ENCODE measurements at places on chromosomes 3 and 15. TPM values are rescaled to one million over a fixed set of nuclear protein-coding genes. Genes with fewer than 3 reads are reported as not detected.

The GPR15 gene
- not detected for total RNA-seq

The OR5K2 gene
- not detected for total RNA-seq

- DNase-seq: no peak
Observed at GRCh38 chr15:95295896-95296625, 1034.4 kb upstream of the NR2F2 start.

The SH2D7 gene
- total RNA-seq: not detected

DNA sequence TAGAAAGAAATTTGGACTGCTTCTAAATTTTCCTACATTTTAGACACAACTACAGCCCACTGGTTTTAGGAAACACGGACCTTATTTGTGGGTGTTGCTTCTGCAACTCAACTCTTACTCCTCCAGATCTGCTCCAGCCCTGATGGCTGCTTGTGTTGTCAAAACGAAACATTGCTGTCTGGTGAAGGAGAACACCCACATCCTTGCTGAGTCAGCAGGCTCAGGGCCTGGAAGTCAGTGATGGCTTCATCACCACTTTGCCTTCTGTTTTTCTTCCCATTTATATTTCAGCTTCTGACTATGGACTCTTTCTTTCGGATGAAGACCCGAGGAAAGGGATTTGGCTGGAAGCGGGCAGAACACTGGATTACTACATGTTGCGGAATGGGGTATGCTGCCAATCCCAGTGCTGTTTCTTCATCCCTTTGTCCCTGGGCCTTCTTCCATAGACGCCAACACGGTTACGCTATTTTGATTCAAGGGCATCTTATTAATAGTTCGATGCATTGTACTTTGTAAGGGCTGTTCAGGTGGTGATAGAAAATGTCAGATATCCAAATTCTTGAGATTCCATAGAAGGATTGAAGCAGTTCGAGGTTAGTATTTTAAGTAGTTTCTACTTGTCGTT lies 392.6 kb upstream of the TPM1 start:
- peak; percentile 58 for DNase-seq

- no peak for DNase-seq
Observed at GRCh38 chr15:38877471-38877870, 312.9 kb upstream of the RASGRP1 start.
